ENCODE measurements at places on chromosomes 1 and 21.

DNA sequence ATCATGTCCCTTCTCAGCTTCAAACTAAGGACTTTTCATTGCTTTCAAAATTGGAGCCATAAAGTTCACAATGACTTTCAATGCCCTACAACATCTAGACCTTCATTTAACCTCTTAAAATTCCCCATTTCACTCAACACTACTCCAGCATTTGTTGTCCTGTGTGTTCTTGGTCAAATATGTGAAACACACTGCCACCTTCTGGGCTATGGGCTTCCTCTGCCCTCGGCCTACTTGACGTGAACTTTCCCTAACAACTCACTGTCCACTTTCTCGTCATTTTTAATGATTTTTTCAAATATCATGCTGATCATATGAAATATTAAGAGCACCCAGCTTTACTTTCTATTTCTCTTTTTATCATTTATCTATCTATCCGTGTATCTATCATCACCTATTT is 2018.4 kb downstream of the NCAM2 start:
- DNase-seq = no peak

- DNase-seq = no peak
Observed at GRCh38 chr21:30962013-30962412, 76.3 kb downstream of the KRTAP19-8 start.

DNA sequence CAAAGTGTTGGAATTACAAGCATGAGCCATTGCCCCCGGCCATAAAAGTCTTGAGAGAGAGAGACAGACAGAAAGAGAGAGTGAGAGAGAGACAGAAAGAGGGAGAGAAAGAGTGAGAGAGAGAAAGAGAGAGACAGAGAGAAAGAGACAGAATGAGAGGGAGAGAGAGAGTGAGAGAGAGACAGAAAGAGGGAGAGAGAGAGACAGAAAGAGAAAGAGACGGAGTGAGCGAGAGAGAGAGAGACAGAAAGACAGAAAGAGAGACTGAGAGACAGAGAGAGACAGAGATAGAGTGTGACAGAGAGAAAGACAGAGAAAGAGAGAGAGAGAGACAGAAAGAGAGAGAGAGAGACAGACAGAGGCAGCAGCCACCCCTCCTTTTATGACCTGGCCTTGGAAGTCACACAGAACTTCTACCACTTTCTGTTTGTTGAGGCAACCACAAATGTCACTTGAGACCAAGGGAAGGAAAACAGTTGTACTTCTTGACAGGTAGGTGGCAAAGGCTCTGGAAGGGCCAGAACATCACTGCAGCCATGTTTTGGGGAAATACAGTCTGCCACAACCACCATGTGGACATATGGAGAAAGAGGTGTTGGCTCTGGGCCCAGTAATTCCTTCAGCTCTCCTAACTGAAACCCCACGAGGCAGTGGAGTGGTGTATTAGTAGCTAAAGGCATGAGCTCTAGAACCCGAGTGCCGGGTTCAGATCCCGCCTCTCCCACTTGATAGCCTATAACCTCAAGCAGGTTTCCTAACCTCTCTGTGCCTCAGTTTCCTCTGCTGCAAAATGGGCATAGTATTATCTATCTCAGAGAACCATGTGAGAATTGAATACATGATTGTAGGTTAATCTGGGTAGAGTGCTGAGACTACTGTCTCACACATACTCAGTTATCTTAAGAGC is 50.6 kb downstream of the TNFRSF8 start:
- no peak for DNase-seq

DNA sequence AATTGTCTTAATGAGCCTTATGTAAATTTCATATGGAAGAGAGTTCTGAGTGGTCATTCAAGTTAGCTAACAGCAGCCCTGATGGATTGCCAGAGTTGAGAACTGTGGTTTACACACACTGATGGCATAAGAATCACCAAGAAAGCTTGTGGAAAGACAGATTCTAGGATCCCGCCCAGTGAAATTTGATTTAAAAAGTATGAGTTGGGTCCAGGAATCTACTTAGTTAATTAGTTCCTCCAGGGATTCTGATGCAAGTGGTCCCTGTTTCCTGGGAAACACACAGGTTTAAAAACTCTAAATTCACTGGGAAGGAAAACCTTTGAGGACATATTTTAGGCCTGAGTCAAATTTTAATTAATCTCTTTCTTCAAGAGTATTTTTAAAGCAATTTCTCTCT is 144.3 kb downstream of the NTPCR start:
- DNase-seq = no peak
